Thoracic aorta endothelial cell (primary cell): ENCODE measurements at places on chromosomes 6 and 20. TPM values are rescaled to one million over a fixed set of nuclear protein-coding genes. Genes with fewer than 3 reads are reported as not detected.

LRFN2 gene
- not detected in 2 replicates for total RNA-seq

EYA4 gene
- total RNA-seq: under 0.01 TPM in 1 of 2 replicates, not detected in the other

PAK5 gene
- not detected in 2 replicates for total RNA-seq

CLVS2 gene
- total RNA-seq: not detected in 2 replicates

CEP250 gene
- total RNA-seq: 23.5 and 30.2 TPM in 2 replicates

C20orf204 gene
- total RNA-seq: 2.1 and 3.3 TPM in 2 replicates

IL17A gene
- total RNA-seq: not detected in 2 replicates

OXT gene
- total RNA-seq: not detected in 2 replicates

CD40 gene
- total RNA-seq: 8.4 and 19.2 TPM in 2 replicates

BCAS1 gene
- total RNA-seq: under 0.01 TPM in 1 of 2 replicates, not detected in the other
